Sigmoid colon (tissue), 7 donors: ENCODE measurements at places on chromosomes 7 and 10. TPM values are rescaled to one million over a fixed set of nuclear protein-coding genes. Genes with fewer than 3 reads are reported as not detected.

CSTF2T gene
- polyA plus RNA-seq: 6.2 TPM

MMP21 gene
- not detected for polyA plus RNA-seq

ZSCAN21 gene
- polyA plus RNA-seq: 4.2 TPM

CDHR1 gene
- 6.2 TPM for polyA plus RNA-seq

SFRP5 gene
- polyA plus RNA-seq: 0.46 TPM

POMZP3 gene
- 12.2 TPM for polyA plus RNA-seq

ADAM12 gene
- polyA plus RNA-seq: not detected

OR2A12 gene
- not detected for polyA plus RNA-seq

DNA sequence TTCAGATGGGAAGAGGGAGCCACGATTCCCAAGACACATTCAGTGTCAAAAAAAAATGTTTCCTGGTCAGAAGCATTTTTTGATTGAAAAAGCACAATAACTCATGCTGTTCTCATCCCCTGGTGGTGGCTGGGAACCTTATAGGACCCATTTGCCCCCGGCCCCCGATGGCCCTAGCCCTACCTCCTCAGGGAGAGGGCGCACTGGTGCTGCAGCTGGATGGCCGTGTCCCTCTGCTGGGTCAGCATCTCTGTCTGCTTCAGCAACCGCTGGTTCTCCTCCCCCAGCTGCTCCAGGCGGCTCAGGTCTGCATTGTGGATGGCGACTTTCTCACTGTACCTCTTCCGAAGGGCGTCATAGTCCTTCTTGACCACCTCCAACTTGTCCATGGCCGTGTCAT is 83.3 kb downstream of the DLG5 start:
- no peak for DNase-seq

DNA sequence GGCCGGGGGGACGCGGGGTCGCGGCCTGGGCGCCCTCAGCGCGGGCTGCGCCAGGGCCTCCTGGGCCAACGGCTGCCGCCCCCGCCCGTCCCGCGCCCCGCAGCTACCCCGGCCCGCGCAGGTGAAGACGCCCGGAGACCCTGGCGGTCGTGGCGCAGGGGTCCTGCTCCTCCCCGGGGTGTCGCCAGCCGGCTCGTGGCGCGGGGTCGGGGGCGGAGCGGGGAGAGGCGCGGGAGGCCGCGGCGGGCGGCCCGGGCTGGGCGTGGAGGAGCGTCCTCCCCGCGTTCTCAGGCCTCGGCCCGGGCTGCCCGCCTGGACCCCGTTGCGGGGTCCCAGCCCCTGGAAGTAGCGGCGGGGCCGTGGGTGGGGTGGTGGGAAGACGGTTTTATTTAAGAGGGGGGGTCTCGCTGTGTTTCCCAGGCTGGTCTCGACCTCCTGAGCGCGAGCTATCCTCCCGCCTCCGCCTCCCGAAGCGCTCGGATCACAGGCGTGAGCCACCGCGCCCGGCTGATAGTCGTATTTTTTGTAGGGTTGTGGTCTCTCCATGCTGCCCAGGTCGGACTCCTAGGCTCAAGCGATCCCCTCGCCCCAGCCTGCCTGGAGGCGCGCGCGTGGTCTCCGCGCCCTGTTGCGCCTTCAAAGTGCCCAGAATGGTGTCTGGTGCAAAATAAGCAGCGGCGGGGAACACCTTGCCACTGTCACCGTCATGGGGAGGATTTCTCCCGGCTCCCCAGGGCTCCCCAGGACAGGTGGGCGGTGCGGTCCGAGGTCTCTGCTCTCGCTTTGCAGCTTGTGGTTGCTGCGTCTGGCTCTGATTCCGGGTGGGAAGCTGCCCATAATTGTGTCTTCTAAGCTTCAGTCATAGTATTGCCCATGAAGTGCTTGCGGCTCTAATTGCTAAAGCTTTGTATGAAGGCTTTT is 15.3 kb upstream of the SUN1 start:
- peak; percentile 69 for DNase-seq

DNA sequence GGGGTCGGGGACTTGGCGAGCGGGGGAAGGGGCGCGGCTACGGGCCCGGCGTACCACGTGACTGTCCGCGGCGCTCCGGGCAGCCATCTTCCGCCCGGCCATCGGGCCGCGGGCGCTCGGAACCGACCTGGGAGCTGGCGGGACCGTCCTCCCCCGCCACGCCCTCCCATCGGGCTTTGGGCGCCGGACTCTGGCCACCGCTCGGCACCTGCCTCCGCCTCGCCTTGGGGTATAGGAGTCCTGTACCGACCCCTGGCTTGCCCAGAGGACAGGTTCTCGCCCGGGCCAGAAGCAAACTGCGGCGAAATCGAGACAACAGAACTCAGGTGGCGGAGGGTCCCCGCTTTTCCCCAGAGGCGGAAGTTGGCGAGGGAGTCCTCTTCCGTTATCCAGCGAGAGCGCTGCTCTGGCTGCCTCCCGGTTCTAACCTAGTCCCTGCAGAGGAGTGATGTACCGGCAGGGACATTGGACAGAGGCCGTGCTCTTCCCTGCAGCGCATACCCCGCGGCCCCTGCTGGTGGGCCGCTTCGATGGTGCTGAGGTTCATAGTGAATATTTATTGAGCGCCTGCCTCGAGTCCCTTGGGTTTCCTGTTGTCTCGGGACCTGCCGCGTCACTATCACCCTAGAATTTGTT is 1.2 kb upstream of the SGMS1 start:
- peak; percentile 86 for DNase-seq

DNA sequence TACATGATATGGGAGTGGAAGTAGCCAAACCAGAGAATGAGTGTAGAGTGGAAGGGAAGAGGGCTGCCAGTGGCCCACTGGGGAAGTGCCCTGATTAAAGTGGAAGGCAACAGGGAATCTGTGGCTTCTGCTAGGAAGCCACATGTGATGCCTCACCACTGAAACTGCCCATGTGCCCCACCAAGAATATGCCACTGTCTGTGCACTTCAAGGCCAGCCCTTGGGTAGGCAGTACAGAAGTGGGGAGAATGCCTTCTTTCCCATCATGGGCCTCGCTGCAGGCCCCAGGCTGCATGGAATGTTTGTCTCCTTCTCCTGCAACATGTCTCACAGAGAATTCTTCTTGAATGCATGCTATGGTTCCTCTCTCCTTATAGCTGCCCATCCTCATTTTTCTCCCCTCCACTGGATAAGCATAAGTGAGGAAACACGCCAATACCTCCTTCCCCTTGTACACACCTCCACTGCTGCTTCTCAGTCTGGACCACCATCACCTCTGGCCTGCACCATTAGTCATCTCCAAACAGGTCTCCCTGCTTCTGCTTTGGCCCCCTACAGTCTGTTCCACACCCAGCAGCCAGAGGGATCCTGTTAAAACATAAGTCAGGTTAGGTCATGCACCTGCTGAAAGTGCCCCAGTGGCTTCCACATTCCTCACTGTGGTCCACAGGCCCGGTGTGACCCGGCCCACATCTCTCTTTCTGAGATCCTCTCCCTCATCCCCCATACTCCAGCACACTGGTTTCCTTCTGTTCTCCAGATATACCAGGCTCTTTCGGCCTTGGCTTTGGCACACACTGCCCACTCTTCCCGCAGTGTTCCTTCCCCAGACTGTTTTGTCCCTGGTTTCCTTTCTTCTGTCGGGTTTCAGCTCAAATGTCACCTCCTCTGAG is 37.1 kb downstream of the SNX10 start:
- no peak for DNase-seq

GRCh38 chr10:96889415-96890171 is 57.5 kb downstream of the LCOR start:
- DNase-seq: no peak

DNA sequence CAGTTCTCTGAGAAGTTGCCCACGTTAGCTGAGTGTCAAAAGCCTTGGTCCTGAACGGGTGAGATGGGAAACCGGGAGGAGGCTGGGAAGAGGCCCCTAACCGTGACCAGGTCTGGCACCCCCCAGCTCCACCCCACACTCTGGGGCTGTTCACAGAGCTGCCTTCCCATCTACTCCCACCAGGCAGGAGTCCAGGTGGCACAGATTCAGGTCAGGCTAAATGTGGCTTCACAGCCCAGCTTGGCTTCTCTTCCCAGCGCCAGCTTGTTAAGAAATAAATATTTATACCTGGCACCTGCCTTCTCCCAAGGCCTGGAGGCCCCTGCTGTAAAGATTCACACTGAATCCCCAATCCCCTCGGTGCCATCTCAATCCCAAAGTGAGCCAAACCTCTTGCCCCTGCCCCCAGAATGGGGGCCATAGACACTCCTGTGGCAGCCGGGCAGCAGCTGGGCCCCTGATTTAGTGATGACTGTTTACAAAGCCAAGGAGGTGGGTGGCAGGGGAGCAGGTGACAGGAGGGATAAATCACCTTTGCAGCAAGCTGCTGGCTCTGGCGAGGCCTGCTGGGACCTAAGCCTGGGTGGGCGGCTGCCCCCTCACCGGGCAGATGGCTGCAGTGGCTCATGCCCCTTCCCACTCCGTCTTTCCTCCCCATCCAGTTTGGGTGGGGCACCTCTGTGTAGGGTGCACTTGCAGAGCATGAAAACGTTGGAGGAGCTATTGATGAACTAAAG is 72.5 kb downstream of the GOLGA7B start:
- no peak for DNase-seq

- DNase-seq: no peak
Observed at GRCh38 chr10:35819011-35819410, 176.9 kb upstream of the FZD8 start.

DNA sequence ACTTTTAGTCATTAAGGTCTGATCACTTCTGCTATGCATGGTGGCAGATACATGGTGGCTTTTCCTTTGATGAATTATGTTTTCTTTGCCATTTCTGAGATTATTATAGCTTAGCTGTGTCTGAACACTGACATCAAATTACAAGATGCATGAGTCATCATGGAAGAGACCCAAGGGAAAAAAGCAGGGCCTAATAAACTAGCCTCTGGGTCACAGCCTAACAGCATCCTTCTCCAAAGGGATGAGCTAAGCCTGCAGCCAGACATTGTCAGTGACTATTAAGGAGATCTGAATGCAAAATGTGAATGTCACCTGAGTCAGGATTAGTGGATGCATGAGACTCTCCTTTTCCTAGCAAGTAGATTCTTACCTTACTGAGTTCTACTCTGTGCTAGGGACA is 19.1 kb upstream of the OGDHL start:
- DNase-seq: no peak

DNA sequence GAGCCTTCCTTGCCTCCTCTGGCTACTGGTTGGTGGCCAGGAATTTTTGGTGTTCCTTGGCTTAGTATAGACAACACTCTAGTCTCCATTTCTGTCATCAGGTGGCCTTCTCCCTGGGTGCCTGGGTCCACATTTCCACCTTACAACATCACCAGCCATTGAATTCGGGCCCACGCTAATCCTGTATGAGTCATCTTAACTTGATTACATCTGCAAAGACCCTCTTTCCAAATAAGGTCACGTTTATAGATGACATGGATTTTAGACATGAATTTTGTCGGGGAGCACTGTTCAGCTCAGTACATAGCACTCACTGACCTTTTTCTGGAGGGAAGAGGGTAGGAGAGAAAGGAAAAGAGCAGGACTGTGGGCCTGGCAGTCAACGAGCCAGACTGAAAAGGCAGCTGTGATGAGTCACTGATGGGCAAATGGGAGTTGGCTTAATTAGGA is 39.4 kb downstream of the MMRN2 start:
- DNase-seq: no peak

GRCh38 chr7:139534096-139534495 is 10.6 kb downstream of the CLEC2L start:
- no peak for DNase-seq

- DNase-seq: no peak
Observed at GRCh38 chr7:145088111-145088745, 252.4 kb upstream of the TPK1 start.

DNA sequence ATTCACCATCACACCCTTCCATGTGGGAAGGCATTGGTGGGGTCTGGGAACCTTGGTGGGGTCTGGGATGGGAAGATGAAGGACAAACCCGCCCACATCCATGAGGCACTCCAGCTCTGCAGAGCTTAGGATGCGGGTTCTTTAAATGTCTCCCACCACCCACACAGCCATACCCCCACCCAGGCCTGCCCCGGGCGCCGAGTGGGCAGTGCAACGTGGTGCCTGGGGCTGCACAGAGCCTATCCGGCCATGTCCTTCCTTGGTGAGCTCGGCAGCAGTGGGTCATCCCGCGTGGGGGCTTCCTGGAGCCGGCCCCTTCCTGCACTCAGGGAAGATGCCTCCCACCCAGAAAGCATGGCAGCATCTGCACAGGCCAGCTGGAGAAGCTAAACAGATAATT is 163.5 kb upstream of the TCERG1L start:
- DNase-seq: no peak

GRCh38 chr10:48598936-48599829 is 5.7 kb downstream of the ARHGAP22 start:
- no peak for DNase-seq

GRCh38 chr10:92124616-92125143 is 166.2 kb downstream of the CPEB3 start:
- no peak for DNase-seq

GRCh38 chr10:33808475-33808874 is 474.0 kb upstream of the NRP1 start:
- DNase-seq: no peak

DNA sequence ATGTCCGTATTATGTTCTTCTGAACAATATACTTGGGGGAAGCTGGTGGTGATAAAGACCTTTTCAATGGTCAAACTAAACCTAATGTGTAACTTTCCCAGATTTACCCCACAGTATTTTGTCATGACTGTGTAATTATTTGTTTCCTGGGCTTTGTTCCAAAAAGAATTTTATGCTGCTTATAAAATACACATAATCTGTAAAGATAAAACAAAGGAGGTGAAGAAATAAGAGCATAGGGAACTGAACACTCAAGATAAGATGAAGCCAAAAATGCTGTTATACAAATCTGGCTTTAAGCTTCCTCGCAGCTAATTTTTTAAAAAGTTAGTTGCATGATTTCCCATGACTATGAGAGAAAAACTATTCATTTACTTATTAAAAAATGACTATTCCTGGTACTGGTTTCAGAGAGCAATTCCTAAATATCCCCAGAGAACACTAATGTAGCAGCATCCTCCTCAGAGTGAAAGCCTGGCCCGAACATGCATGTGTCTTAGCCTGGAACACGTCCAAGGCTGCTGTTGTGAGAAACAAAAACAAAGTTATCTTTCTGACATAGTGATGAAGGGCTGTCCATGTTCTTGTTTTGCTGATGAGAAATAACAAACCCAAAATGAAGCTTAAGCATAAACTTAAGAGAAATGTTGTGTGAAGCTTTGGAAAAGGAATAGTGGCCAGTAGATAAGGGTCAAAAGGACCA is 33.9 kb downstream of the MALSU1 start:
- DNase-seq: no peak

DNA sequence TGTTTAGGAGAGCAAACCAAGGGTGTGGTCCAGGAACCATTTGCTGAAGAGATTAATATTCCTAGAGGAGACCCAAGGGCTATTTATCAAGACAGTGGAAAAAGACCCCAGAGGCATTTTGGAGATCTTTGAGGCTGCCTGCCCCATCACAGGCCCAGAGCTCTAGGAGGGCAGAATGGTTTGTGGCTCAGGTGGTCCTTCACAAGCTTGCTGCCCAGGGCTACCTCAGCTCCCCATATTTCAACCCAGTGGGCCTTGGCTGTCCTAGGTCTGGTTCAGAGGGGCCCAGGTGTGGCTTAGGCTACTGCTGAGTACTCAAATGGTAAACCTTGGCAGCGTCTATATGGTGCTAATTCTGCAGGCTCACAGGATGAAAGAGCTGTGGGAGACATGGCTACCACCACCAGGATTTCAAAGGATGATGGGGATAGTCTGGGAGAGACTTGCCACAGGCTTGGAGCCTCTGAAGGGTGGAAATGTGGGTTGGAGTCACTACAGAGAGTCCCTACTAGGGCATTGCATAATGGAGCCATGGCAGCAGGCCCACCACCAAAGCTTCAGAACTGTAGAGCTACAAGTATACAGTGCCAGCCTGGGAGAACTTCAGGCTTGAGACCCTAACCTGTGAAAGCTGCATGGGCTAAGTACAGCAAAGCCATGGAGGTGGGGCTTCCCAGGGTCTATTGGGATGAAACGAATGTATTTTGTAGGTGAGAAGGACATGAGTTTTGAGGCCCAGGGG is 24.3 kb downstream of the PTEN start:
- DNase-seq: no peak
